CD4-positive, alpha-beta memory T cell (primary cell): ENCODE measurements at places on chromosomes 12 and 14. TPM values are rescaled to one million over a fixed set of nuclear protein-coding genes. Genes with fewer than 3 reads are reported as not detected.

GRCh38 chr14:26180221-26180620 is 417.6 kb downstream of the NOVA1 start:
- no peak overlapping the region for H3K27ac ChIP-seq
- no peaks in the 10 kb centered on the region for H3K4me1 ChIP-seq
- no peaks in the 10 kb centered on the region for H3K36me3 ChIP-seq
- no peaks in the 10 kb centered on the region for H3K27me3 ChIP-seq

GRCh38 chr14:74525361-74525851 is 31.8 kb downstream of the ISCA2 start:
- H3K36me3 ChIP-seq, result no peaks in the 10 kb centered on the region
- no peaks in the 10 kb centered on the region for H3K27me3 ChIP-seq
- no peak for DNase-seq
- H3K27ac ChIP-seq, result no peak overlapping the region

DNA sequence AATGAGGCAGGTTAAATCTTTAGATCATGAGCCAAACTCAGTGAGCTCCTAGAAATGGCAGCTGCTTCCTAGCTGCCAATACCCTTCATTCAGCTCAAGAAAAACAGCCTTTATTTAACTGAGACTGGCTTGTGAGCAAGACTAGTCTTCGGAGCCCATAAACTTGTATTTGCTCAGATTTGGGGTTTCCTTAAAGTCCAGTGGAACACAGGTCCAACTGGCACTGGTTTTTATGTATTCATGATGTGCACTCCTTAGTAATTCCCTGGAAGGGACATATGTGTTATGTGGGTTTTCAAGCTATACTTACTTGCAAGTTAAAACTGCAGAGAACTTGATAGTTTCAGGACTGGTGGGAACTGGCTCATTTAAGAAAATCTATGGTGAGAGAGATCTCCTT is 380.1 kb upstream of the TMEM132C start:
- H3K4me3 ChIP-seq, result no peak overlapping the region
- H3K27ac ChIP-seq, result no peak overlapping the region
- no peaks in the 10 kb centered on the region for H3K36me3 ChIP-seq
- DNase-seq, result no peak
- H3K4me1 ChIP-seq, result no peaks in the 10 kb centered on the region
- no peaks in the 10 kb centered on the region for H3K27me3 ChIP-seq

The PMEL gene
- not detected for total RNA-seq

DNA sequence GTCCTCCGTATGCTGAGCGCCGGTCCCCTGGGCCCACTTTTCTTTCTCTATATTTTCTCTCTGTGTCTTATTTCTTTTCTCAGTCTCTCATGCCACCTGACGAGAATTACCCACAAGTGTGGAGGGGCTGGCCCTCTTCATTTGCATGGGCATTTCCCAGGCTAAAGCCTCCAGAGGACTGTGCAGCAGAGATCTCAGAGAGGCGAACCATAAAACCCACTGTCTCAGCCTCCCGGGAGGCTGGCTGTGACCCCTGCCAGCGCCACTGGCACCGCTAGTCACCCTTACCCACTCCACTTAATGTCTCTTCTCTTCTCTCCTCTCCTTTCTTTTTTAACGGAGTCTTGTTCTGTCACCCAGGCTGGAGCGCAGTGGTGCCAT is 7.1 kb upstream of the SERPINA9 start:
- H3K27ac ChIP-seq, result no peak overlapping the region
- H3K27me3 ChIP-seq, result no peaks in the 10 kb centered on the region
- DNase-seq, result no peak
- H3K4me3 ChIP-seq, result no peak overlapping the region

DNA sequence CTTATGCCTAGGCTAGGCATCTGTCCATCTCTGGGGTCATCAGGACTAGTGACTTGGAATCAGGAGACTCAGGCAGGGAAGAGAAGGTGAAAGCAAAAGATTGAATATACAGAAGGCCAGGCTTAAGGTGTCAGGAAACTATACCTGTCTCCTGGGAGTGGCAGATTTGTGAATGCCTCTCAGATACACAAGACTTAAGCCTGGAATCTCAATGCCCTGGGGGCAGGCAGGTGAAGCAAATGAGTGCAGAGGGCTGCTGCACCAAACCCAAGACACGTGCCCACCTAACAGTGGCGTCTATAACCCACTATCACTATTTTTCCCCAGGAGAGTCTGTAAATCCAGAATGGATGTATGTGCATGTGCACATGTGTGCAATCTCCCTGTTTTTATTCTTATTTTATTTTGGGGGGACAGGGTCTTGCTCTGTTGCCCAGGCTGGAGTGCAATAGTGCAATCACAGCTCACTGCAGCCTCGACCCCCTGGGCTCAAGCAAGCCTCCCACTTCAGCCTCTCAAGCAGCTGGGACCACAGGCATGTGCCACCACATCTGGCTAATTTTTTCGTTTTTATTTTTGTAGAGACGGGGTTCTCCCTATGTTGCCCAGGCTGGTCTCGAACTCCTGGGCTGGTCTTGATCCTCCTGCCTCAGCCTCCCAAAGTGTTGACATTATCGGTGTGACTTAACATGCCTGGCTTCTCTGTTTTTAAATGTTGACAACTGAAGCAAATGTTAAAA is 31.9 kb upstream of the FOS start:
- peaks cover 58% of the 10 kb centered on the region for H3K4me1 ChIP-seq
- H3K36me3 ChIP-seq, result no peaks in the 10 kb centered on the region
- no peak for DNase-seq

DNA sequence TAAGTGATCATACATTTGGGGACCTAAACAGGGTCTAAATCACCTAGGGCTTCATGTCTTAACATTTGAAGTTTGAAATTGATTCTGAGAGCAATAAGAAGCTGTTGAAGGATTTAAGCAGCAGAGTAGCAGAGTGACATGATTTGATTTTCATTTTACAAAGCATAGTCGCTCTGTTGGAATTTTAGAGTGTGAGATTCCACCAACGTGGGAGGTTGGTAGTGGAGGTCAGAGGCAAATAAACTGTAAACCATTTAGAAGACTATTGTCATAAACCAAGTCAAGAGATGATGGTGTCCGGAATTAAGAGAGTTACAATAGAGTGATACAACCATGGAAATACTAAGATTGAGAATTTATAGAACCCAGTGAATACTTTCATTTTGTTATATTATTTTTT is 52.7 kb upstream of the ZDHHC17 start:
- no peaks in the 10 kb centered on the region for H3K36me3 ChIP-seq
- no peak for DNase-seq
- H3K4me1 ChIP-seq, result no peaks in the 10 kb centered on the region
- no peak overlapping the region for H3K4me3 ChIP-seq
- H3K27me3 ChIP-seq, result no peaks in the 10 kb centered on the region

DNA sequence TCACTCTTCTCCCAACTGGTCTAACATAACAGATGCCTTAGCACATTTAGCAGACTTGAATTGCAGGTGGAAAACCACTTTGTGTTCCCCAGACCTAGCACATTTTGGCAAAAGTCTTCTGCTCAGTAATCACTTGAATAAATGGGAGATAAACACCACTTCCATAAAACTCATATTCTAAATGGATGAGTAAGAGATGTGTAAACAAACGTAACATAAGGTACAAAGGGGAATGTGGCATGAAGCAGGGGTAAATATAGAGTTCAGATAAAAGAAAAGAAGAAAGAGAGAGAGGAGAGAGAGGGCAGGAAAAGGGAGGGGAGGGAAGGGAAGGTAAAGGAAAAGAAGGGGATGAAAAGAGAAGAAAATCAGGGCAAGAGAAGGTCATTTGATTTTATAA is 17.0 kb upstream of the KERA start:
- no peak overlapping the region for H3K27ac ChIP-seq
- no peaks in the 10 kb centered on the region for H3K4me1 ChIP-seq
- no peaks in the 10 kb centered on the region for H3K27me3 ChIP-seq
- H3K36me3 ChIP-seq, result no peaks in the 10 kb centered on the region
- DNase-seq, result no peak

The GDF3 gene
- total RNA-seq, result not detected

- H3K27ac ChIP-seq, result no peak overlapping the region
- H3K4me1 ChIP-seq, result no peaks in the 10 kb centered on the region
- no peak overlapping the region for H3K4me3 ChIP-seq
- H3K36me3 ChIP-seq, result no peaks in the 10 kb centered on the region
Observed at GRCh38 chr12:41486718-41487117, 298.6 kb downstream of the PDZRN4 start.

DNA sequence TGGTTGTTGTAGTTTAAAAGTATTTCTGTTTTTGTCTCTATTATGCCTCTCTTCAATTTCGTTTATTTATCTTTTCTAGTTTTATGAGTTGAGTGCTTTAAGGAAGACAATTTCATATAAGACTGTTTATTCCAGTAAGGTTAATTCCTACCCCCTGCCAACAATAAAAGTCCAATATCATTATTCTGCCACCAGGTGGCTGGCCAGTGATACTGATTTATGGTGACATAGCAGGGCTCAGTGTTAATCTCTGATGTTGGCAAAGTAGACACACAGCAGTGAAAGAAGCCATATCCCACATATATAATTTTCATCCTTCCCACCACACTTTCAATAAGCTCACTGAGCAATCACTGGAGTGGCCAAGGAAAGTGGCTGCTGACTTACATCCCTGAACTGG is 69.0 kb upstream of the BMP4 start:
- DNase-seq, result no peak
- no peak overlapping the region for H3K27ac ChIP-seq
- no peaks in the 10 kb centered on the region for H3K36me3 ChIP-seq
- H3K4me1 ChIP-seq, result no peaks in the 10 kb centered on the region
- no peak overlapping the region for H3K4me3 ChIP-seq

- no peaks in the 10 kb centered on the region for H3K4me1 ChIP-seq
- H3K27me3 ChIP-seq, result no peaks in the 10 kb centered on the region
- H3K36me3 ChIP-seq, result no peaks in the 10 kb centered on the region
- no peak overlapping the region for H3K27ac ChIP-seq
Observed at GRCh38 chr14:105503935-105504692, 13.1 kb downstream of the TEDC1 start.

DNA sequence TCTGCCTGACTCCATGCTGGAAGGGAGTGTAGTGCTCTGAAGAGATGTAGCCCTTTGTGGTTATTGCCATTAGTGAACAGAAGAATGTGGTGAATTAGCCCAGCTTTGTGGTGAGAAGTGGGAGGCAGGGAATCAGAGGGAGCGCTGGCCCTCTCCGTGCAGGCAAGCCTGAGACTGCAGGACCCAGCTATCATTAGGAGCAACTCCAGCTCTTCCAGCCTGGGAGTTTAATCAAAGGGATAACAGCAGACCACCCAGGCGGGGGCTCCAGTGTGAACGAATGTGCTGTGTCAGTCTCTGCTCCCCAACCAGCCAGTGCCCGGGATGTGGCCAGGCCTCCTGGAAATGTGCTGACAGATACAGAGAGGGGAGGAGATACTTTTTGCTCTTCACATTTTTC is 142.7 kb downstream of the TTLL5 start:
- DNase-seq, result no peak
- H3K27me3 ChIP-seq, result no peaks in the 10 kb centered on the region
- no peaks in the 10 kb centered on the region for H3K4me1 ChIP-seq
- no peak overlapping the region for H3K27ac ChIP-seq
- H3K4me3 ChIP-seq, result no peak overlapping the region
- H3K36me3 ChIP-seq, result no peaks in the 10 kb centered on the region
